Nephron progenitor cell (in vitro differentiated cells): ENCODE measurements at places on chromosomes 1 and 21.

- DNase-seq, result no peak
These were observed 155.9 kb downstream of the LYPLAL1 start for GRCh38 chr1:219329578-219329977.

GRCh38 chr1:41677620-41678019 is 193.1 kb upstream of the EDN2 start:
- no peak for DNase-seq

GRCh38 chr1:66563941-66564630 is 30.1 kb downstream of the SGIP1 start:
- no peak for DNase-seq

DNA sequence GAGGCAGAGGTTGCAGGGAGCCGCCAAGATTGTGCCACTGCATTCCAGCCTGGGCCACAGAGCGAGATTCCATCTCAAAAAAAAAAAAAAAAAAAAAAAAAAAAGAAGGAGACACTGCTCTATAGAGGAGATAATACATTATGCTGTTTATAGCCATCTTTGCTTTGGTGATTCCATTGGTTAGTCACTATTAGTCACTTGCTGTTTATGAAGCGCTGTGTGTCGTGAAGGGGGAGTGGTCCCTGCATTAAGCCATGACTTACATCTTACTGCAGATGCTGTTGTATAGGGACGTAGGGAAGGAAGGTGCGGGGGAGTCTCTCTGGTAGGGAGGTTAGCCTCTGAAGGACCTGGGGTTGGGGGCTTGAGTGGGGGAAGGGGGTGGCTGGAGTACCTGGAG is 48.3 kb downstream of the HUNK start:
- DNase-seq, result no peak

DNA sequence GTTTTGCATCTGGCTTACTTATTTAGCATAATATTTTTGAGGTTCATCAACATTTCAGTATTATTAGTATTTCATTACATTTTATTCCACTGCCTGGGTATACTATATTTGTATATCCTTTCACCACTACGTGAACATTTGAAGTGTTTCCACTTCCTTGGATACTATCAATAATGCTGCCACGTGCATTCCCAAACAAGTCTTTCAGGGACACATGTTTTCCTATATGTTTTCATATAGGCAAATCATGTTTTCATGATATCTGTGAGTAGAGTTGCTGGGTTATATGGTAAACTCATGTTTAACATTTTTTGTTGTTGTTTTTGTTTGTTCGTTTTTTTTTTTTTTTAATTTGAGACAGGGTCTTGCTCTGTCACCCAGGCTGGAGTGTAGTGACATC is 380.1 kb downstream of the OMA1 start:
- DNase-seq, result no peak

DNA sequence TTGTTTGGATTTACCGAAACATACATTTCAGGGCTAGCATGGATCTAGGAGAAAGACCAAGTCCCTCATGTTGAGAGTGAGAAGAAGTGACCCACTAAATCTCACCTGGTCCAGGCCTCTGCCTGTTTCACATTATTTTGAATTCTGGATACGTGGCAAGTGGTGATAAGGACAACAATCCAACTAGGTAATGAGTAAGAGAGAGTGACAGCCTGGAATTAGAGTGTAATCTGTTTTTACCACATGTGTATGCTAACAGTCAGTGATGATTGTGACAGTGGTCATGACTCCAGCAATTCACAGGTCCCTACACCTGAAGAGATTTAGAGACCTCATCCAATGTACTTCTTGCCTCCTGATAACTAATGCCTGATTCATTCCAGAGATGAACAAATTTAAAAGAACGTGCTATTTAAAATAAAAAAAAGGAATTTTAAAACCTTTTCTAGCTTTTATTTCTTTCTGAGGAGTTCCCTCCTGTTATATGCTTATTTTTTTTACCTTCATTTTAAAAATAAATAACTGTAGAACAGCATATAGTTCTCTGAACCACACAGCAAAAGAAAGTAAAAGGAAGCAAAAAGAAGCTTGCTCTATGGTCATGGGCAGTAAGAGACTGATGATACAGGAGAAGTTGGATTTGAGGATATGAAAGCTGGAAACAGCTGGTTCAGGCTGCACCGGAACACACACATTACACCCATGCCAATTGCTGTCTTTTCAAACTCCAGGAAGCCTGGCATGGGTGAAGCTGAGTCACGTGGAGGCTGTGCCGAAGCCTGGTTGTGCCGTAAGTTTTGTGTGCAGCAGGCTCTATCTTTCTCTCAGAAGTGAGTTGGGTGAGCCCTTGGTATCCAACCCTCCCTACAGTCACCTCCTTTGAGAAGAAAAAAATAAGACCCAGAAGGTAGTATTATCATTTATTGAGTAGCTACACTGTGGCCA is 14.7 kb downstream of the C1orf116 start:
- no peak for DNase-seq

- no peak for DNase-seq
These were observed 1688.4 kb downstream of the PLA2G4A start for GRCh38 chr1:188517139-188517538.
